ENCODE measurements at places on chromosomes 3 and 15. TPM values are rescaled to one million over a fixed set of nuclear protein-coding genes. Genes with fewer than 3 reads are reported as not detected.

GOLGA6L9 gene
- total RNA-seq, result 1.8 TPM

PLSCR5 gene
- total RNA-seq, result not detected

DNA sequence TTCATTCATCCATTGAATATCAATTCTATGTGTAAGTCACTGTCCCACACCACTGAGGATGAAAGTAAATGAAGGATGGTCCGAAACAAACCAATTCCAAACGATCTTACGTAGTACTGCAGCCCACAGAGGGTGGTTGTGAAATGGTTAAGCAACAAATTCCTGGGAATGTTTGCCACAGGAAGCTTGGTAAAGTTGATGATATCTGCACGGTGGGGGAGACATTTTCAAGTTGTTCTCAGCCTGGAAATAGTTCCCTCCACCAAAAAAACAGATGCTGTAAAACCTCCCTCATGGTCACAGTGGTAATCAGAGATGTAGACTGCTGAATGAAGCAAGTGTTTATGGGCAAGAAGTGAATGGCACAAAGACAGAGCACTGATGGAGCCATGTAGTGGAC lies 35.9 kb upstream of the BNC1 start:
- no peak for DNase-seq

DNA sequence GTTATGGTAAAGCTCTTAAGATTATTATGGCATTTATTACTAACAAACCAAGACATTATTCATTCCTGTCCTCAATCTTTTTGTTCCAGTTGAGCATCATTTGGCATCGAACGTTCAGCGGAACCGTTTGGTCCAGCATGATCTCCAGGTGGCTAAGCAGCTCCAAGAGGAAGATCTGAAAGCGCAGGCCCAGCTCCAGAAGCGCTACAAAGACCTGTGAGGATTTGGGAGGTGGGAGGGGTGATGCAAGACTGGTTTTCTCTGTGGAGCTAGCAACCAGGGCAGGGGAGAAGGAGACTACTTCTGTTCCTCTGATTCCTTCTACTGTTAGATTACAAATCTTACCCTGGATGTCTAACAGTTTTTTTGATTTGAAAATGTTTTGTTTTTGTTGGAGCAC lies 27.6 kb upstream of the UTS2B start:
- peak; percentile 71 for DNase-seq

DNA sequence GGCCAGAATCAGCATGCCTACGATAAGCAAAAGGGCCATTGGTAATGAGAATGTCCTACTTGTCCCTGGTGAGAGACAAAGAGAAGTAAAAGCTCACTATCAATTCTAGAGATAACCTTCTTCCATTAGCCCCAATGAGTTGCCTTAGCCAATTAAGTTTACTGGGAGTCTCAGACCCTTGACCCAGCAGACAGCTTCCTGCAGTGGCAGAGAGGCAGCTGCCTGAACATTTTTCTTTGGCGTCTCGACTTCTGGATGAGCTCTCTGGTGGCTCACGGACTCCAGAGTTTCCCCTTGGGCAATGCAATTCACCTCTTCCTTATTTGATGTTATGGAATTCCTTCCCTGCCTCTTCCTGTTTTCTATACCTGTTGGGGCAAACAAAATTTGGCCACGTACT lies 1034.4 kb downstream of the NAALADL2 start:
- no peak for DNase-seq

DNA sequence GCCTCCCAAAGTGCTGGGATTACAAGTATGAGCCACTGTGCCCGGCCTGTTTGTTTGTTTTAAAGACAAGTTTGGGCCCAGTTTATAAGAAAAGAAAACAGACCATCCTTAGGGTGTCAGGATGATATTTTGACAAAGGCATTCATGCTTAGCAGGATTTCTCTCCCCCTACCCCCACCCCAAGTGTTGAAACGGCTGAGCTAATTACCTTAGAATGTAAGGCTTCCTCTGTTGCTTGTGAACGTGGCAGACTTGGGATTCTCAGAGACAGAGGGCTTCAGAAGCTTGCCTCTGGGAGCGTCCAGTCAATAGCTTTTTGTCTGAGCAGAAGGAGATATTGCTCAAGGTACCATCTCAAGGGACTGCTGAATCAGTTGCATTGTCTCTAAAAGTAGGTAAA lies 24.0 kb downstream of the FLNB start:
- DNase-seq, result no peak

DNA sequence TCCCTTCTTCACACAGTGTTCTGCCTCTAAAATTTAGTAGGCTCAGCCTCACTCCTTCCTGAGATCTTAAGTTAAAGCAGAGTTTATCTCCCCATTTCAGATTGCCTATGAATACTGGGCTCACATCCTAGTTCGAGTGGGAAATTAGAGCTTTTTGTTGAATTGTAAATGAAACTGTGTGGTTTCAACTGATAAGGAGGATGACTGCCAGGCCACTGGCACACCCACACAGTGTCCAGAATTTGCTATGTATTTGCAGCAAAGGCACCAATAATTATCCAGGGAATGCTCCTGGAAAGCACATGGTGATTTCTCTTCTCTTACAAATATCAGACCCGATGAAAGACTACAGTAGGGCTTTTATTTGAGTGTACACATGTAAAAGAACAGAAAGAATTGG lies 308.1 kb upstream of the COL8A1 start:
- no peak for DNase-seq

DNA sequence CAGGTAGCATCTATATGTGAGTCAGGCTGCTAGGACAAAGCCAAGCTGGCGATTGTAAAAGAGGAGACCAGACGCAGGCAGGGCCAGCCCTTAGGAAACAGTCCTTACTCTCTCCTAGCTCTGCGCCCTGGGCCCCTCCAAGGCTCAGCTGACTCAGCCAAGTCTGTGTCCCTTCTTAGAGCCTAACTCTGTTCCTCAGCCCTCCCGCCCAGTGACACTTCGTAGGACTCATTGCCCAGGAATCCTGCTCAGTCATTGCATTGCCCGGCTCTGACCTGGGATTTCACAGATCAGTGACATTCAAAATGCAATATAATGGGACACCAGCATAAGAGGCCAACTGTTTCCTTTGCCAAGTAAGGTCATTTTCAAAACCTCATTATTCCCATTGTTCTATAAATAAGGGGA lies 244.2 kb downstream of the TLE3 start:
- no peak for DNase-seq
